ENCODE measurements at places on chromosomes 2 and 18.

- DNase-seq = no peak
These were observed 594.3 kb upstream of the NETO1 start for GRCh38 chr18:73462092-73462491.

DNA sequence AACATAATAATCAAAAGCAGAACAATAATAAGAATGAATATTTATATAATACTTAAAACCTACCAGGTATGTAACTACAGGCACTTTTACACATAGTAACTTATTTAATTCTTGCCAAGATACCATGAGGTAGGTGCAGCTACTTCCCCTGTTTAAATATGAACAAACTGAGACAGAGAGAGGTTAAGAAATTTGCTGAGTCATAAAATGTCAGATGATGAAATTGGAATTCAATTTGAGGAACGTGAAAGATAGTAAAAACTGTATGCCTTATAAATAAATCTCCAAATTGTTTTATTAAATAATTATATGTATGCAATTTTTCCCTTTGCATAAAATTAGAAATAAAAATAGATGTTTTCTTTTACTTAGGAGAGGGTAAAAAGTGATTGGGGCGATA lies 1103.3 kb upstream of the NRXN1 start:
- no peak for DNase-seq

DNA sequence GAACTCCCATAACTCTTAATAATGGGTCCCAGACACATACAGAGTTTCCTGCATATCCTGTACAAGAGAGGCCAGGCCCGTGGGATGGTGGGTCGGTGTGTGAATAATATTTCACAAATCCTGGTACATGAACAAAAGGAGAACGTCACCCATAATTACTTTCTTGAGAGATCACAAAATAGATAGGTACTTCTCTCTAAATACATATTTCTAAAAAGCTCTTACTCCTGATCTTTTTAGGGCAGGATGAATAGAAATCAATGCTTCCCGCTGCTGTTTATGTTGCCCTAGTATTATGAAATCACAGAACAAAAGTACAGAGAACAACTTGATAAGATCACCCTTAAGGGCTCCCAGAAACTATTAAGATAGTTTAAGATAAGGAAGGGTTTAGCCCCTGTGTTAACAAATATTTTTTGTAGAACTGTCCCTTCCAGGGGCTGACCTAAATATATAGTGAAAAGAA lies 5.4 kb downstream of the IRS1 start:
- no peak for DNase-seq

DNA sequence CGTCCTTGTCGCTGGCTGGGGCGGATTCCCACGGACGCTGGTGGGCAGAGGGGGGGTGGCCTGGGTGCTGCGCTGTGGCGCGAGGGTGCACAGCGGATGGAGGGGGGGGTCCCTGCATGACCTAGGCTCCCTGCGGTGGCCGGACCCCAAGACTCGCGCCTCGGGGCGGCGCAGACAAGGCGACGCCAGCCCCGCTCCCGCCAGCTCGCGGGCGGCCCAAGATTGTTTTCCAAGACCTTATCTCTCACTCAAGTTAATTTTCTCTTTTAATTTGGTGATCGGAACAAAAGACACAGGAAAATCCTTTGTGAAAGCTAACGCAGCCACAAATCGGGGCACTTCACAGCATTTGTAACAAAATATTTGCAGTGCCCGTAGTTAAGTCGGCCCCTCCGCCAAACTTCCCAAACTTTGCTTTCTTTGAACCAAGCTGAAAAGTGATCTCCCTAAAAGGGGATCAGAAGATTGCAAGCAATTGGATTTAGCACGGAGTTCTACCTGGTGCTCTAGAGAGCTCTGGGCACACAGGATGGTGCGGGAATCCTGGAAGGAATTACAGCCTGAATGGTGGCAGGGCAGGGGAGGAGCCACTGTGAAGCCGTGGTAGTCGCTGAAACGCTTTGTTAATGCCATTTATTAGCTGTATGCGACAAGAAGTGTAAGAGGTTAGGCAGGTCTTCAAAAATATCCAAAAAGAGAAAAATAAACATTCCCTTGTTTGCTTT lies 4.8 kb upstream of the ID2 start:
- DNase-seq = peak; percentile 58

GRCh38 chr18:48777744-48778116 lies 173.0 kb downstream of the SMAD7 start:
- no peak for DNase-seq
